ENCODE measurements at places on chromosomes 3 and 15.

- no peak for DNase-seq
These were observed 33.5 kb downstream of the RPL22L1 start for GRCh38 chr3:170836491-170836890.

GRCh38 chr15:65214010-65214409 is 2.7 kb upstream of the CILP start:
- no peak for DNase-seq

DNA sequence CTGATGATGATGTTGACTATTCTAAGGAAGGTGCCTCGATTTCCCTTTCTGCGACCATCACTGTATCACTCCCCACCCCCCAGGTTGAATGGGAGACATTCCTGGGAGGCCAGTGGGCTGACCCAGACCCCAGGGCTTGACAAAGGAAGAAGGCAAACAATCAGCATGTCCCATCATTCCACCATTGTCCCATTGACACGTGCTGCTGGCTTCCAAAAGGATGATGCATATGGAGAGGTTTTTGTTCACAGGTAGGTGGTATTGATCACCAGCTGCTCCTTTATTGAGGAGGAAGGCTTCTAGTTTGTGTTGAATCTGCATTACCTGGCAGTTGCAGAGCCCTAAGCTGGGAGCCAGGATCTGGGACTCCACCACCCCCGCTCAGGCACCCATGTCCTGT is 30.4 kb downstream of the RASGRF1 start:
- no peak for DNase-seq

GRCh38 chr15:63565536-63566186 is 31.5 kb upstream of the FBXL22 start:
- DNase-seq: no peak

GRCh38 chr3:186653080-186653707 is 12.6 kb upstream of the HRG start:
- no peak for DNase-seq

DNA sequence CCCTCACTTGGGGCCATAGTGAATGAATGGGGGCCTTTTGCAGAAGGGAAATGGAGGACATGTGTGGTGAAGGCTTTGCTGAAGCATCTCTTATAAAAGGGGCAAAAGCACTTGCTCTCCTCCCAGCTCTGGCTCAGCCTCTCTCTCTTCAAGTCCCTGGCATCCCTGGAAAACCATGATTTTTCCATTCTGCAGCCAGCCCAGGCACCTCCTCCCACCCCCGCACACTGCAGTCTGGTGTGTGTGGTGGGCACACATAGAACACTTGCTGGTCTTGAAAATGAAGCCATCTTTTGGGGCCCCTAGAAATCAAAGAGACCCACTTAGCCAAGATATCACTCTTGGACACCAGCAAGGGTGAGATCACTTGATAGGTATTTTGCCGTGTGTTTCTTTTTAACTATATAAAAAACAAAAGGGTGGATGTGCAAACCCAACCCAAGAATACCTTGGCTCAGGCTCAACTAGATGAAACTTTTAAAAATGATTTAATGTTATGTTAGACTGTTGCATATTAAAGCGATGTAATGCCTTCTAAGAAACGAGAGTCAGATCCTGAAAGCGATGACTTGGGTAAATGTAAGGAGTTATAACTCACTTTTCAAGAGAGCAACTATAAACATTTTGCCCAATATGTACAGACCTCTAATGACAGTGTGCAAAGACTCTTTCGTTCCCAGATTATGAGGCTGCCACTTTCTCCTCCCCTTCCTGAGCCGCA is 16.4 kb upstream of the ALDH1A3 start:
- DNase-seq: no peak

GRCh38 chr15:97036301-97036700 is 705.8 kb downstream of the NR2F2 start:
- DNase-seq: no peak

- peak; percentile 75 for DNase-seq
These were observed 63.7 kb downstream of the SLC30A4 start for GRCh38 chr15:45458746-45459403.

DNA sequence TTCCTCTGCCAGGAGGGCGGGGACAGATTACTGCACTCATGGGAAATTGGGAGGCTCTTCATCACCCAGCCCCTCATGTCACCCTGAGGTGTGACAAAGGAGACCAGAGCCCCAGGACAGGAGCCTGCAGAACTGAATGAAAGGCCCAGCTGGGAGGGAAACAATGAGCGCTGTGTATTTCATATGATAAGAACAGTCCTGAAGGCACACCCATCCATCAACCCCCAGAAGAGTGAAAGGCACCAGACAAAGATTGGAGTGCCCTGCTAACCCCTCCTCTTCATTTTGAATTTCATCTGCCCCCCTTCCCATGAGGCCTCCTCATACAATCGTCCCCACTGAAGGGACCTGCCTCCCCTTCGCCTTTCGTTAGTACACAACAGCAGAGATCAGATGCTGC is 160.0 kb upstream of the PRICKLE2 start:
- no peak for DNase-seq

DNA sequence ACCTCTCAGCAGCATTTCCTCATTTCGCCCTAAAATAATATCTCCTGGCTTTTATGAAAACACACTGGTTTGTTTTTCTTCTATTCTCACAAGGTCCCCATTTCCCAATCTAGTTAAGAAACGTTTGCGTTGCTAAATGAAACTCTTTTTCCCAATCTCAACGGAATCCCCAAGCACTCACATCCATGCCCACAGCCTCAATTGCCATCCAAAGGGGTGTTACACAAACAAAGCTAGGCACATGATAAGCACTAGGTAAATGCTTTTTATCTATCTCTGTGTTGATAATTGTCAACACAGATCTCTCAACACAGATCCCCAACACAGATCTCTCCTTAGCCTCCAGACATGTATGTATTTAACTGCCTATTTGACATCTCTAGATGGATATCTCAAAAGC is 35.2 kb upstream of the TF start:
- no peak for DNase-seq

DNA sequence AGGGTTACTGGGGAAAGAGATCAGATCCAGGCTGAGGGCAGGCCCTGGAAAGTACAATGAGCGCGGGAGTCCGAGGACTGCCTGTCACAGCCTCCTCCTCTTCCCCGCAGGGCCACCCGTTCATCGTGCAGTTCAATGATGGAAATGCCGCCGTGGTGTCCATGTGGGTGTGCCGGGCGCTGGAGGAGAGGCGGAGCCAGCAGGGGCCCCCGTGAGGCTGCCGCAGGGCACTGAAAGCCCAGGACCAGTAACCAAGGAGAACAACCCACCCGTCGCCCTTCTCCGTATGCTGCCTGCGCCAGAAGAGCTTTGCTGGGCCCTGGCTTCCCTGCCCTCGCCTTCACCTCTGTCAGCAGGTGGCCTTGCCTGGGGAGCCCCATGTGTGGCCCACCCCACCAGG is 18.8 kb upstream of the SKOR1 start:
- DNase-seq: no peak

DNA sequence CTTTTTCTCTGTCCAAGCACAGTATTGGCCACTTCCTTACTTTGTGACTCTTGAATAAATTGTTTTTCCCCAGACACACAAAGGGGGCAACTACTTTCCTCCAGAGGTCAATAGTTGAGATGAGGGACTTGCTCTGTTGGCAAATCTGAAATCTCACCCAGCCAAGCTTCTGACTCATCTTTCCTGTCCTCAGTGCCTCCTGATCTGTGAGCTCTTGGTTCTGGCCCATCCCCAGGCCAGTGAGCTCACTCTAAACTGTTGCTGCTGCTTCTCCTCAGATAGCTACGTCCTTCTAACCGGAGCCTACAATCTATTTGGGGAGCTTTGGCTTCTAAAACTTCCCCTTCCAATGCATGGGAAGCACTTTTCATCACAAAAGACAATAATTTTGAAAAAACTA is 50.0 kb upstream of the NMD3 start:
- DNase-seq: no peak

- no peak for DNase-seq
These were observed 42.7 kb downstream of the THBS1 start for GRCh38 chr15:39623529-39623931.

DNA sequence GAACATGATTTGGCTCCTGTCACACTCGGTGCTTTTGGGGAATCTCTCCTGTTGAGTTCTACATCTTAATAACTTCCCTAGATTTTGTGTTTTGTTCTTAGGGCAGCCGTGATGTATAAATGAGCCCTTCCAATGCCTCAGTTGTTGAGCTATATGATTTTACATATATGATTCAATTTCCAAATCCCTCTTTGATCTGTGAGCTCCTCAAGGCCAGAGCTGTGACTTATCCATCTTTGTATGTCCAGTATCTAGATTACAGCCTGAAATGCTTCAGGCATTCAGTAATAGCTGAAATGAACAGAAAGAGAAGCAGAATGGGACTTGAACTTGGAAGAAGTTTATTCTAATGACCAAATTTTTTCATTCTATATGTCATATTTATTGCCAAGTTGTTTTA is 26.6 kb downstream of the CGGBP1 start:
- no peak for DNase-seq

DNA sequence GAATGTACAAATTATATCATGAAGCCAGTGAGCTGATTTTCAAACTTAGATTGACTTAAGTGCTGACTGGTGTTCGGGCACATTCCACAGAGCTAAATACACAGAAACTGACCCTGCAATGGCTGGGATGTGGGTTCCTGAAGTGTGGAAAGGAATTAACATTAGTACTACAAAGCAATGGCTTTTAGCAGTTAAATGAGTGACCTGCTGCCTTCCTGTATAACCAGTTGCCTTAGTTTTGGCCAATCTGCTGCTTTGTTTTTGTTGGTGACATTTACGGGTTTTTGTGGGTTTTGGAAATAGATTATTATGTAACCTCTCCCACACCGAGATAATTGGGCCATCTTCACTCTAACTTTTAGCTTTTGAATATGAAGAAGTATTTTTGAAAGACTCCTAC is 2.4 kb upstream of the SKIC8 start:
- no peak for DNase-seq

DNA sequence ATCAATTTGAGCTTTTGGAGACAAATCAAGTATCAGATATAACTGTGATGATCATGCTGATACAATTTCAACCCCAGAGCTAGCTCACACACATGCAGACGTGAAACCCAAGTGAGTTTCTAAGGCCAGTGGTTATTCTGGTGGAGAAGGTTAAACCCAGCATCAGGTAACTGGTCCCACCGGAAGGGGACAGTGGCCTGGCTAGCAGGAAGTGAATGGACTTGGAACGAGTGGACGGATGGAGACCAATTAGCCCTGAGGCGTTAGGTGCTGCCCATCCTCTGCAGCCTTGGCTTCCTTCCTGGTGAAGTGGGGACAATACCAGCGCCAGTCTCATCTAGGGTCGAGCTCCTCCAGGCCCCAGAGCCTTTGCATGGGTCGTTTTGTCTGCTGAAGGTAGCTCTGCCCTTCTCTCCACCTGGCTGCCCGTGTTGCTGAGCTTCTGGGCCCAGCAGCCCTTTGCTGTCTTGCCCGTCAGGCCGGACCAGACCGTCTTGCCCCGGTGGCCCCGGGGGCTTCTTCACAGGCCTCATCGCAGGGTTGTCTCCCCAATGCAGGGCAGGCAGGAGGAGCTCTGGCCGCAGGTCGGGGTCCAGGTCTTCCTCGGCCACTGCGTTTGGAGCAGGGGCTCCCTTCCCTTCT is 915 bp upstream of the KCTD6 start:
- no peak for DNase-seq

- DNase-seq: no peak
These were observed 71.9 kb downstream of the PGPEP1L start for GRCh38 chr15:98935736-98936135.

- DNase-seq: no peak
These were observed 61.8 kb downstream of the CACNA2D2 start for GRCh38 chr3:50441424-50442217.

- peak; percentile 45 for DNase-seq
These were observed 9.1 kb upstream of the GNAI2 start for GRCh38 chr3:50226888-50227389.

GRCh38 chr15:69087366-69087976 is 73.0 kb upstream of the GLCE start:
- no peak for DNase-seq

DNA sequence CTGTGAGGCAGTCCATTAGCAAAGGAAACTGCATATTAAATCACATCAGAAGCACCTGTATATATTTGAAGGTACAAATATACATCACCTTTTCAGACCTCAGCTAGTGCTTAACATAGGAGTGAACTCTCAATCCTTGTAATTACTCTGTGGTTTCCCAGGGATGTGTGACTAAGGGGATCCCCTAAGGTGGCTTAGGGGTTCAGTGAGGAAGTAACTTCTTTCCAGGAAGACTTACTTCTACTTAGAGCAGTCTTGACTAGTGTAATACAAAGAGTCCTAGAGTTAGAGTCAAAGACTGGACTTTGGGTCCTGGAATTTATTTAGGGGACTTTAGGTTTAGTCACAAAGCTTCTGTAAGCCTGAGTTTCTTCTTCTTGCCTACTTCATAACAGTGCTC is 8.7 kb upstream of the SUMF1 start:
- no peak for DNase-seq

DNA sequence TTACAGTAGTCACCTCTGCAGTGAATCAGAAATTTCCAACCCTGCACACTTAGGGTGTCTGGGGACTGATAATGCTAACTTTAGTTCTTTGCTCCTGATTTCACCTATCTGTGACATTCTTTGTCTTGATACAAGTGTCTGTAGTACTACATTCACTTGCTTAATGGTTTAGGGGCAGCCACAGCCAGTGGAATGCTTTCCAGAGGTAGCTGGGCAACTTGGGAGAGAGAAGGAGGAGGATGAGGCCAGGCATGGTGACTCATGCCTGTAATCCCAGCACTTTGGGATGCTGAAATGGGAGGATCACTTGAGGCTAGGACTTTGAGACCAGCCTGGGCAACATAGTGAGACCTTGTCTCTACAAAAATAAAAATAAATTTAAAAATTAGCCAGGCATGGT is 8.5 kb downstream of the BAHD1 start:
- no peak for DNase-seq

- DNase-seq: no peak
These were observed 20.5 kb downstream of the ALCAM start for GRCh38 chr3:105387122-105387751.

GRCh38 chr3:36193448-36193847 is 186.9 kb upstream of the STAC start:
- no peak for DNase-seq

- DNase-seq: no peak
These were observed 213.5 kb upstream of the PRICKLE2 start for GRCh38 chr3:64438812-64439211.

DNA sequence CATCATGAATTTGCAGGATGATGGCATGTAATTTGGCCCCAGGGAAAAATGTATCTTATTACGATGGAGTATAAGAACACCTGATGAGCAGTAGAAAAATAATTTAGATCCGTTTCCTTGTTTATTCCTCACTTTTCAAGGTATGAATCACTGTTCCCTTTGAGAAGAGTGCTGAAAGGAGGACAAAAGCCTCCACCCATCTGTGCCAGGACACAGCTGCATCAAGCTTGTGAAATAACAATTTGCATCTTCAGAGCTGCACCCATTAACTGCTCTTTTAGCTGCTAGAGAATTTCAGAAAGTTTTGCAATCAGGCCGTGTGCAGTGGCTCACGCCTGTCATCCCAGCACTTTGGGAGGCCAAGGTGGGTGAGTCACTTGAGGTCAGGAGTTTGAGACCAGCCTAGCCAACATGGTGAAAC is 9.6 kb downstream of the CLDND1 start:
- no peak for DNase-seq

Measured in activated naive CD4-positive, alpha-beta T cell (primary cell).